ENCODE measurements at places on chromosomes 13 and 19. TPM values are rescaled to one million over a fixed set of nuclear protein-coding genes. Genes with fewer than 3 reads are reported as not detected.
A peak's percentile ranks its signal among the peaks of the same experiment; 100 is the strongest.

DNA sequence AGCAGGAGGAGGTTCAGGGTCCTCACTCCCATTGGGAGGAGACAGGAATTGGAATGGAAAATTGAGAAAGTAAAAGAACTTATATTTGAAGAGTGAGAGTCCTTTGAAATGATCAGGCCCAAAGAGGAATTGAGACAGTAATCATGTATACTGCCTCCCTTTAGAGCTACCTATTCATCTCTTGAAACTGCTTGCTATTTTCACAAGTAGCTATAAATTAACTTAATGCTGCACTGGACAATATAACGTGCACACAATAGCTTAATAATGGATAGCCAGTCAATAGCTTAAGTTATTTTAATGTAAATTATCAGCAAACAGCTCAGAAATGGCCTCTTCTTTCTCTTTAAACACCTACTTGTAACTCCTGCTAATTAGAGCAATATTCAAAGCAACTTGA, 46.6 kb upstream of the MYCBP2 start:
- no peak overlapping the region for H3K27ac ChIP-seq
- no peak overlapping the region for H3K4me3 ChIP-seq
- H3K27me3 ChIP-seq, result no peaks in the 10 kb centered on the region
- no peaks in the 10 kb centered on the region for H3K4me1 ChIP-seq

DNA sequence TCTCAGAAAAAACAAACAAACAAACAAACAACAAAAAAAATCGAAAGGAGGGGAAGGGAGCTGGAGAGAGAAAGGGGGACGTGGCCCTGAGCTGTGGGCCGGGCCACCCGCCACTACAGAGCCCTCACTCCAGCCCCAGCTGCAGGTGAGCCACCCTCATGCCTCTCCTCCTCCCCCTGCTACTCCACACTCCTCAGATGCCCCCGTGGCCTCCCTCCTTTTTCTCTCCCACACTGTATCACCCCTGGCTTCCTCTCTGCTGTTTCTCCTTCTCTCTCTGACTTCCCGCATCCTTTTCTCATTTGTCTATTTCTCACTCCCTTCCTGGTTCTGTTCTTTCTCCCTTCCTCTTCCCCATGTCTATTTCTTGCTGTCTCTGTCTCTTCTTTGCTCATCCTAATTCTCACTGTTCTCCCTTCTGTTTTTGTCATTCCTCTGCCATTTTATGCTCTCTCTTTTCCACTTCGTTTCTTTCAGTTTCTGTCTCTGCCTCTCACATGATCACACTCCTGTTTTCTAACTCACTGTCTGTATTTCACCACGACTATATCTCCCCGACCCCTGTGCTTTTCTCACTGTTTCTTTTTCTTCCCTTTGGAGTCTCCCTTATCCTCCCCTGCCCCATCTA, 2.7 kb downstream of the KLK2 start:
- no peaks in the 10 kb centered on the region for H3K36me3 ChIP-seq
- H3K27me3 ChIP-seq, result no peaks in the 10 kb centered on the region
- no peak overlapping the region for H3K27ac ChIP-seq
- H3K4me1 ChIP-seq, result no peaks in the 10 kb centered on the region

DNA sequence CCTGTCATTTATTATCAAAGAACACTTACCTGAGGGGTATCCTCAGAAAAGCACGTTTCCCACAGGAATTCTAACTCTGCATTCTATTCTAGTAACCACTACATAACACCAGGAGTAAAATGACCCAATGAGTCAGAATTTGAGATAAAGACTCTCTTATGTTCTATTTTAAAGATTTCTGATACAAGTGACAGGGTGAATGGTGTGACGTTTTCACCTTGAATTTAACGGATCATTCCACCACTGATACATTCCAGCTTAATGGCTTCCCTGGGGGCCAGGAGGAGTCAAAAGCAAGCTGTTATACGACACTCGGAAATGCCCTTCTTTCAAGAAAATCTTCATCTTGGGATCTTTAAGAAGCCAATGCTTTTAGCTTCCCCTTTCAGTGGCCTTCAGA, 55.2 kb downstream of the SLC7A1 start:
- DNase-seq, result no peak
- H3K27me3 ChIP-seq, result no peaks in the 10 kb centered on the region
- no peak overlapping the region for H3K4me3 ChIP-seq
- H3K27ac ChIP-seq, result no peak overlapping the region

- H3K27me3 ChIP-seq, result no peaks in the 10 kb centered on the region
- H3K27ac ChIP-seq, result no peak overlapping the region
- no peaks in the 10 kb centered on the region for H3K4me1 ChIP-seq
- no peak overlapping the region for H3K4me3 ChIP-seq
- no peaks in the 10 kb centered on the region for H3K36me3 ChIP-seq
Measured at GRCh38 chr13:40163066-40164000, 503.1 kb downstream of the FOXO1 start.

GRCh38 chr19:32224371-32225244, 120.8 kb upstream of the ZNF507 start:
- no peaks in the 10 kb centered on the region for H3K36me3 ChIP-seq
- H3K4me1 ChIP-seq, result no peaks in the 10 kb centered on the region
- no peak overlapping the region for H3K27ac ChIP-seq
- H3K27me3 ChIP-seq, result peaks cover 3% of the 10 kb centered on the region
- DNase-seq, result peak; percentile 71

- no peak overlapping the region for H3K4me3 ChIP-seq
- no peaks in the 10 kb centered on the region for H3K4me1 ChIP-seq
- H3K27ac ChIP-seq, result peak overlapping the region; percentile 8
- H3K27me3 ChIP-seq, result no peaks in the 10 kb centered on the region
Measured at GRCh38 chr19:19410553-19411550, 5.4 kb downstream of the GATAD2A start.

Gene PGLYRP2
- not detected for total RNA-seq

Gene MBD3L5
- not detected for total RNA-seq

Gene CNFN
- 2.2 TPM for total RNA-seq

All from kidney (tissue), 22 donors.